Skeletal muscle cell (primary cell): ENCODE measurements at places on chromosomes 11 and 22.

GRCh38 chr11:90286640-90287039 is 63.8 kb upstream of the CHORDC1 start:
- DNase-seq, result no peak

DNA sequence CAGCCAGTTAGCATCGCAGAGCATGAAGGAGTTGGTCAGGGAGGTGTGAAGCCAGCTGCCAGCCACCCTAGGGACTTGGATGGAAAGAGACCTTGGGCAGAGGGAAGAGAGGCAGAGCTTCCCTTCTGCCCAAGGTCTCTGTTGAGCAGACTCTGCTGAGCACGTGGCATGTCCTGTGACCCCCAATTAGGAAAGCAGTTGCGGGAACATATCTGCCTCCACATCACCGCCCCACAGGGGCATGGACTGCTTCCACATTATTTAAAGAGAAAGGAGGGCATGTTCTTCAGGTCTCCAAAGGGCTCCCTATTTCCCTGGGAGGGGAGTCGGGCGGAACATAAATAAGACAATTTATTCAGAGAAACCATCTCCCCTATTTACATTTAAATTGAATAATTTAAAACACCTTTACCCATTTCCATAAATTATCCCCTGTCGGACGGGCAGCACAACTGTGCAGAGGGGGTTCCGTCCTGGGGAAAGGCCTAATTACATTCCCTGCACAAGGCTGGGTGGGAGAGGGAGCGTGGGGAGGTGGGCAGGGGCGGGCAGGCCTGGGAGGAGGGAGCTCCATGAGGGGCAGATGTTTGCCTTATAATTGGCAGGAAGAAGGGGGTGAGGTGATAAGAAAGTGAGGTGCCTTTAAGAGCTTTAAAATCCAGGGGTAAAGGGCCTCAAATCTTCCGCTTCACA is 88.8 kb upstream of the THY1 start:
- no peak for DNase-seq

- DNase-seq, result no peak
These were observed 478.4 kb upstream of the B3GAT1 start for GRCh38 chr11:134890446-134890845.

DNA sequence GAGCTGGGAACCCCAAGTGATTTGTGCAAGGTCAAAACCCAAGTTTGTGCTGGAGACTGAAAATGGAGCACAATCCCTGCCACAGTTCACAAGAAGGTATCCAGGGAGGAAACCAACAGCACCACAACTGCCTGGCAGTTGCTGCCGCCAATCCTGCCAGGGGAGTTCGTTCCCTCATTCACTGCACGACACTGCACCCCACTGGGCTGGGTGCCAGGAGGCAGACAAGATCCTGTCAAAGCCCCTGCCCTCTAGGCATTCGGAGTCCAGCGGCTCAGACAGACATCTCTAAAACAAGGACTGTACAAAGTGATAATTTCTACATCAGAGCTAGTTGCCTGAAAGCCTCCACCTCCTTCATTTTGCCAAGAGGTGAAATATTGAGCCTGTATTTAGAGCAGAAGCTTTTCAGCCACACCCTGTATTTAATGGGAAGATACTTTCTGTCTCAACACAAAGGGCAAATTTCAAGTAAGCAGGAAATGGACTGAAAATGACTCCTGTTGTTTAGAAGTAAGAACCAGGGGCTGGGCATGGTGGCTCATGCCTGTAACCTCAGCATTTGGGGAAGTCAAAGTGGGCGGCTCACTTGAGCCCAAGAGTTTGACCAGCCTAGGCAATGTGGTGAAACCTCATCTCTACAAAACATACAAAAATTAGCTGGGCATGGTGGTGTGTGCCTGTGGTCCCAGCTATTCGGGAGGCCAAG is 277.4 kb upstream of the NARS2 start:
- DNase-seq, result no peak

DNA sequence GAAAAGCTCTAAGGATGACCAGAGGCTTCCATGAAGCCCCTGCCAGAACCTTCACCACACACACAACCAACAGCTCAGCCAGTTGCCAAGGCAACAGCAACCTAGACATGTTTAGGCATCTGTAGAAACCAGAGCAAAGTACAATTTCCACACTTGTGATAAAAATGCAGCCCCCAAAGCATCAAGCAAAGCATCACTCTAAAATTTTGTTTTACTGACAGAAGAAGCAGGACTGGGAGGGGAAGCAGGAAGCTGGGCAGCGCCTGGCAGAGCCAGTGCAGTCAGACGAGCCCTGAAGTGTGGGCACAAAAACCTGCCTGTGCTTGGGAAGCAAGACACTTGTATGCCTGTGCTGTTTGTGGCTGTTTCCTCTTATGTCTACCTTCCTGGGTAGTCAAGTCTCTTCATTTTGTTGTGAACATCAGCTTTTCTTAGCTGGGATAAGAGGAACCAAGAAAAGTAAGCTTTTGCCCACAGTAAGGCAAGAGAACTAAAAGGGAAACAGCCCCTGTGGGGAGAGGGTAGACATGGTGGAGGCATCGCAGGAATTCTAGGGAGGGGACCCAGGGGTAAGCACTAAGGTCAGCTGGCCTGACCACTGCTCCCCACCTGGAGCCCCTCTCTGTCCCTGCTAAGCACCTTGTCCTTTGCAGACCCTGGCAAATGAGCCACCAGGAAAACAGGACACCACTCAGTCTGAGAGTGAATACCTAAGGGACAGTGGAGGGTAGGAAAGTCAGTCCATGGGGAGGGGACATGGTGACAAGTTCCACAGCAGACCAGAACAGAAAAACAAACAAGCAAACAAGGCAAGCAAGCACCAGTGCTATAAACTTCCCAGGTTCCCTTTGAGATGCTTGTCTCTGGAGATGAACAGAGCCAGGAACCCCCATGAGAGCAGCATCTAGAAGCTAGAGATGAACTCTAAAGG is 13.4 kb downstream of the PACSIN2 start:
- DNase-seq, result no peak

- no peak for DNase-seq
These were observed 1.7 kb upstream of the SORL1 start for GRCh38 chr11:121450401-121450800.

DNA sequence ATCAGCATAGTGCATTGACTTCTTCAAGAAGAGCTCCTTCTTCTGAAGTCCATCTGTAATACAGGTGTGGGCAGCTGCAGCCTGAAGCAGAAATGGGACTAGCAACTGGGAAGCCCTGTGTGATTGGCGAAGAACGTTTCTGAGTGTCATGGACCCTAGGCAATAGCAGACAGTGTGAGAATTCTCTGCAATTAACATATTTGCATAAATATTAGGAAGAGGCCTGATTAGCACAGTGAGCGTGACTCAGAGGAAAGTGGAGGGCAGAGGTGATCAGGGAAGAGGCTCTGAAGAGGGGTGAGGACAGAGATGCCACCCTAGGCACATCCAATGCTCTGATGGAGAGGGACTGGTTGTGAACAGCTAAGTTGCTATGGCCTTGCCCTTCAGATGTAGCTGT is 171.2 kb upstream of the ZBED5 start:
- no peak for DNase-seq

DNA sequence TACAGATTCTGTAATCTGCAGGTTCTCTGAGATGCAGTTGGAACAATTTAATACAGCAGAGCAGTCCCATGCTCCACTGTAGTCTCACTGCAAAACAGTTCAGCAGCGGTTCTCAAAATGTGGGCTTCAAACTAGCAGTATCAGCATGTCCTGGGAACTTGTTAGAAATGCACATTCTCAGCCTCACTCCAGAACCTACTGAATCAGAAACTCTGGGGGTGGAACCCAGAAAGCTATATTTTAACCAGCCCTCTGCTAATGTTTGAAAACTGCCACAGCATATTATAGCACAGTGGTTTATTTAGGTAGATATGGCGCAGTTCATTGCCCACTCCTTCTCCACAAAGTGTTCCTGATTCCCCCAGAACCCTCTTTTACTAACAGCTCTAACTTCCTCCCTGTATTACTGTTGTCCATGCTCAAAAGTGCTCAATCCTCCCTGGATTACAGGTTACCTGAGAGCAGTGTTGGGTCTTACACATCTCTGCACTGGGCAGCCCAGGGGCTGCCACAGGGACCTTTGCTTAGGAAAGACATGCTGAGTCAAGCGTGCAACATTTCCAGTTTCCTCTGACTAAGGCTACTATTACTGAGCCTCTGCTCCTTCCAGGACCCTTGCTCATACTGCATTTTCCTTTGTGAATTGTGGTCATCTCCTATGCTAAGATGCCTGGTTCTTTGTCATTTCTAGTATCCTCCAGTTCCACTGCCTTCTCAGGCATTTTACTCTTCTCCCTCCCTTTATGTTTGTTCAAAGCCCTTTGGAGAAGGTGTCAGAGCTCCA is 7.7 kb upstream of the DGAT2 start:
- DNase-seq, result peak; percentile 69

- DNase-seq, result no peak
These were observed 9.8 kb downstream of the SCN4B start for GRCh38 chr11:118142809-118143208.

DNA sequence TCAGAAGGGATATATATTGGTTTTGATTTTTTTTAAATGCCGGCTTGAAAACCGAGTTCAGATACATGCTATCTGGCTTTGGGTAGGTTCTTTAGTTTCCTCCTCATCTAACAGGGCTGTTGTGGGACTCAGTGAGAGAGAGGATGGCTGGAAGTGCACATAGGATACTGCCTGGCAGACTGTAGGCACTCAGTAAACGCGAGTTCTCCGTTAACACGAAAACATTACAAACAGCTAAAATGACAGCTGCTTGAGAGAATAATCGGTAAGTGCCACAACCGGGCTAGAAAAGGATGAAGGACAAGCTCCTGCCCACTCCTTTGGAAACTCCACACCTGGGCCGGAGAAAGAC is 369 bp downstream of the XRRA1 start:
- no peak for DNase-seq

DNA sequence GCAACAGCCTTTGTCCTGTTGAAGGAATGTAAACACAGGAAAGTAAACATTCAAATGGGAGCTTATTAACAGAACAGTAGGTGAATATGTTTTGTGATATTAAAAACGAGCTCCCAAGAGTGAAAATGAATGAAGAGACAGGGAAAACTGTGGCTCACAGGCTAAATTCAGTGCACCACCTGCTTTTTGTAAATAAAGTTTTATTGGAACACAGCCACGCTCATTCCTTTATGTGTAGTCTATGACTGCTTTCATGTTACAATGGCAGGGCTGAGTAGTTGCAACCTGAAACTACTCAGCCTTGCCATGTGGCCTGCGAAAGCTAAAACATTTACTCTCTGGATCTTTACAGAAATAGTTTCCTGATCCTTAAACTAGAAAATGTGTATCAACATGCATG is 136.9 kb downstream of the MYO18B start:
- no peak for DNase-seq

DNA sequence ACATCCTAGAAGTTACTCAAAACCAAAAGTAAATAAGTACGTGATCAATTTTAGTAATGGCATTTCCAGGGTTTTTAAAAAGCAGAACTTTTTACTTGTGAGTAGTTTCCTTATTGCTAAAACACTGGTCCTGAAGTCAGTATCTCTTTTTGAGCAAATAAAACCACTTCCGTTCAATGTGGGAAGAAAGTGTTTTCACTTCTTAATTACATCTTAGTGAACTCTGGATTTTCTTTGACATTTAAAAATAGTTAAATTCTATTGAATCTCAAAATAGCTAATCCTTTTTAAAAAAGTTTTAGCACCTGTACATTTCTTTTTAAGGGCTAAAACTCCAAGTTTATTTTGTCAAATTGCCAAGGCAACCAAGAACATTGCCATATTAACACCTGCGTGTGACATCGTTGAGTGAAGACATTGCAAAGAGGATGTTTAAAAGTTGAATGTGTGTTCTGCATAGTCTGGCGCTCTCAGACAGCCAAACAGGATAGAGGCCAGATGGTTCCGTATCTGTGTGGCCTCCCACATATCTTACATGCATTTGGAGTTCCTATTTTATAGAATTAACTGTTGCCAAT is 17.2 kb upstream of the OR5B21 start:
- DNase-seq, result no peak

GRCh38 chr11:26254378-26254777 is 77.6 kb upstream of the ANO3 start:
- DNase-seq, result no peak

DNA sequence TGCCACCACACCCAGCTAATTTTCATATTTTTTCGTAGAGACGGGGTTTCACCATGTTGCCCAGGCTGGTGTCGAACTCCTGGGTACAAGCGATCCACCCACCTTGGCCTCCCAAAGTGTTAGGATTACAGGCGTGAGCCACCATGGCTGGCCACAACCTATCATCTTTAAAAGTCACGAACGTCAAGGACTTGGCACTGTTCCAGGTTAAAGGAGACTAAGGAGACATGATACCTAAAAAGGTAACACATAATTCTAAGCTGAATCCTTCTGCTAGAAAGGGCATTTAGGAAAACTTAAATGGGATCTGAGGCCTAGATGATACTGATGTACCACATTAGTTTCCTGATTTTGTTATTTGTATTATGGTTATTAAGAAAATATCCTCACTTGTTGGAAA is 43.3 kb upstream of the SYT9 start:
- no peak for DNase-seq

DNA sequence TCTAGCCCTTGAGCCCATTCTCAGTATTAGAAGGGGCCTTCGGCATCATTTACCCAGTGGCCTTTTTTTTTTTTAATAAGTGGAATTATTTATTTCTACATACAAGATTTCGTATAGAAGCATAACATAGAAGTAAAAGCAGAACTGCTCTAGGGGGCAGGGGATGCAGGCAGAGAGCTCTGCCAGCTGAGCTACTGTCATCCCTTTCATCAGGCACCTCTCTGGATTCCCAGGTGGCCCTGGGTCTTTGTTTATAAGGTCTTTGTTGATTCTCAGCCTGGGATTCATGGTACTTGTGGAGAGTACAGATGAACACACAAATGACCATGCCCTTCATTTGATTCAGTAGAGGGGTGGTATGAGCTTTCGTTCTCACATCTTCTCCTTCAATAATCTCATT is 66.4 kb downstream of the GAB2 start:
- DNase-seq, result no peak

GRCh38 chr11:35671396-35672127 is 9.0 kb downstream of the TRIM44 start:
- DNase-seq, result no peak

- DNase-seq, result no peak
These were observed 642 bp upstream of the C11orf58 start for GRCh38 chr11:16737818-16738192.

- no peak for DNase-seq
These were observed 12.1 kb downstream of the DUSP18 start for GRCh38 chr22:30655532-30655931.

DNA sequence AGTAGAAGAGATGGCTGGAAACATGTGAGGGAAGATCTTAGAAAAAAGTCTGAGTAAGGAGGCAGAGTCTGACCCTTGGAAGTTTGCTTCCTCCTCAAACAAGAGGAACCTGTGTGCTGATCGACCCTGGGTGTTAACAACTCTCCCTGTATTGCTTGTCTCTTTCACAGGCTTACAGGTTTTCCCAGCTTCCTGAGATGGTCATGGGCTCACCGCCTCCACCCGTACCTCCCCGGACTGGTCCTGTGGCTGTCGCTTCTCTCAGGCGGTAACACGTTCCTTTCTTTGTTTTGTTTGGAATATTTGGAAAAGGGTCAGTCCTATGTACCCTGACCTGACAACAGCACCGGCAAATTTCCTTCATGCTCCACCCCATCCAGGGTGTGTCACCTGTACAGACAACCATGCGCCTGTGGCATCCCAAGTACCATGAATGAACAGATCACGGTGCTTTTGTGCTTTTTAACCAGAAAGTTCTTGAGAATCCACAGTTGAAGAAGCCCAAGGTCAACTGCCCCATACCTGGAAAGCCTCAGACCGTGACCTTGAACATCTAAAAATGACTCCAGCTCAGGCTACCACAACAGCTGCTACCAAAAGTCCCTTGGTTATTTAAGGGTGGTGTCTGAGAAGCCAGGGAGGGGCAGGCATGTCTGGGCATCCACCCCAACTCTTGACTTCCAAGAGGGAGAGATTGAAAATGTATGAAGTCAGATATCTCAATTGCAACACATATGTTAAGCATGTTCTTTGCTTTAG is 44.6 kb downstream of the C11orf91 start:
- DNase-seq, result no peak
